ENCODE measurements at places on chromosomes 7 and 10.

DNA sequence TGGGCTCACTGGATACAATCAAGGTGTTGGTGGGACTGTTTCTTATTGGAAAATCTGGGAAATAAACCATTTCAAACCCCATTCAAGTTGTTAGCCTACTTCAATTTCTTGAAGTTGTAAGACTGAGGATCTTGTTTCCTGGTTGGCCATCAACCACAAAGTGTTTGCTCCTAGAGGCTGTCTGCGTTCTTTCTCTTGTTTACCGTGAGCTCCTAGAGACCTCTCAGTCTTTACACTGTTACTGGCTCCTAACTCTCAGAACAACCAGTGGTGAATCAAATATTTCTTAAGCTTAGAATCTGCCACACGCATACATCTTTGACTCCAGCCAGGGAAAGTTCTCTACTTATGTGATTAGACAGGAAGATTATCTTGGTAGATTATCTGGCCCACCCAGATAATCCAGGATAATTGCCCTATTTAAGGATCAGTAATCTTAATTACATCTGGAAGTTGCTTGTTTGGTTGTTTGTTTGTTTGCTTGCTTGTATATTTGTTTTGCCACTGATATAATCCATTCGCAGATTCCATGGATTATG lies 798.7 kb downstream of the IPMK start:
- no peak for DNase-seq

DNA sequence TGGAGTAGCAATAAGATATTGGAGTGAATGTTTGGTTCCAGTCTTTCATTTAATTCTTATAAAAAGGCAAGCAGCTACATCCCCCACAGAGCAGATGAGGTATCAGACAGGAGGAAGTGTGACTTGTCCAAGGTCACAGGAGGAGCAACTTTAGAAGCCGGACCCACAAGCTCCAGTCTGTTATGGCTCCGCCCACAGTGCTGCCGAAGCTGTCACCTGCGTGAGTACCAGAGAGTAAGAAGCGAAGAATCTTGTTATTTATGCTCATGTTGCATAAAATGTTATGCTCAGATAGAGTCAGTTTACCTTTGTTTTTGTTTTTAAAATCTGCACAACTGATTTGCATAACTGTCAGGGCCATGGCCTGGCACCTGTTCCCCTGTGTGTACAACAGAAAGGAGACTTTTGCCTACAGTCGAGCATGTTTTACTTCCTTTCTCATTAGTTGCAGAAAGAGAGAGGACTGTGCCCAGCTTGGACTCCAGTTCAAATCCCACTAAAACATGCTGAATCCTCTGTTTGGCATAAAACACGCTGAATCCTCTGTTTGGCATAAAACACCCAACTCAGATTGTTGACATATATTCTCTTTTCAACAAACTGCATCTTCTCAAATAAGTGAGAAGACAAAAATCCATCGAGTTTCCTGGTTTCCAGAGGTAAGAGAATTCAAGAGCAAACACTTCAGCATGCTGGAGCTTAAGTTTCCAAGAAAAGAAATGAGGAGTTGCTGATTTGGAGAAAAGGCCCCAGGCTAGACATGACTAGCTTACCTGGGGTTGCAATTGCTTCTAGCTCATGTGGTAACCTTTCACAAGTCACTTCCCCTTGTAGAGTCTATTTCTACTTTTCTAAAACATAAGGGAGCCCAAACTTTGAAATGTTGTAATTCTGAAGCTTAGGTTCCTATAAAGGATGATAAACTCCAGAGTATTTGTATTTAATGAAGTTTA lies 409.8 kb upstream of the ZMIZ1 start:
- DNase-seq: no peak

GRCh38 chr10:89215511-89215910 lies 8.4 kb upstream of the CH25H start:
- DNase-seq: no peak

DNA sequence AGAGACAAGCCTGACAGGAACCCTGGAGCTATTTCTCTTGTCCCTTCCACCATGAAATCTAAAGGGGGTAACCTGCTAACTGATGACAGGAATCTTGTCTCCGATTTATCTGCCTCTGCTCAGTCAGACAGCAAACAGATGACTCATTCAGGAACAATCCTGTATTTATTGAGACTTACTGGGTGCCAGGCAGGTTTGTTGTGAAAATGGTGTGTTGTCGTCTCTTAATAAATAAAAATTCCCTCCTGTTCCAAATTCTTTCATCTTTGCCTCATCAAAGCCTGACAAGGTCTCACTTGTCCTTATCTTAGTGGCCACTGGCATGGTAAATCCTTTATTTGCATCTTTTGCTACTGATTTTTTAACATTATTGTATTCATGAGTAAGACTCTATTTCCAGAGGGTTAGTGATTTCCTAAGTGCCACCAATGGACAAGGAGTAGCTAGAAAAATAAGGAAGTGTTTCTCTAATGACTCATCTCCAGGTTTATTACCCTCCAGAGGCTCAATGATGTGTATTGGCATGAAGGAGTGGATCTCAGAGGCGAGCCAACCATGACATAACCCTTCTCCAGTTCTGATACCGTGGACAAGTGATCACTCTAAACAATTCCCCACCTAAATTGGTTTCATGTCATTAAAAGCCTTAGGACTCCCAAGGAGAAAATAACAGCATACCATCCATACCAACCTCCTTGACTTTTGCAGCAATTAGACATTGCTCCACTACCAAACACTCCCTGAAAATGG lies 724.0 kb downstream of the GRID1 start:
- peak; percentile 18 for DNase-seq

GRCh38 chr7:142776206-142776844 lies 5.6 kb downstream of the PRSS2 start:
- peak; percentile 51 for DNase-seq

DNA sequence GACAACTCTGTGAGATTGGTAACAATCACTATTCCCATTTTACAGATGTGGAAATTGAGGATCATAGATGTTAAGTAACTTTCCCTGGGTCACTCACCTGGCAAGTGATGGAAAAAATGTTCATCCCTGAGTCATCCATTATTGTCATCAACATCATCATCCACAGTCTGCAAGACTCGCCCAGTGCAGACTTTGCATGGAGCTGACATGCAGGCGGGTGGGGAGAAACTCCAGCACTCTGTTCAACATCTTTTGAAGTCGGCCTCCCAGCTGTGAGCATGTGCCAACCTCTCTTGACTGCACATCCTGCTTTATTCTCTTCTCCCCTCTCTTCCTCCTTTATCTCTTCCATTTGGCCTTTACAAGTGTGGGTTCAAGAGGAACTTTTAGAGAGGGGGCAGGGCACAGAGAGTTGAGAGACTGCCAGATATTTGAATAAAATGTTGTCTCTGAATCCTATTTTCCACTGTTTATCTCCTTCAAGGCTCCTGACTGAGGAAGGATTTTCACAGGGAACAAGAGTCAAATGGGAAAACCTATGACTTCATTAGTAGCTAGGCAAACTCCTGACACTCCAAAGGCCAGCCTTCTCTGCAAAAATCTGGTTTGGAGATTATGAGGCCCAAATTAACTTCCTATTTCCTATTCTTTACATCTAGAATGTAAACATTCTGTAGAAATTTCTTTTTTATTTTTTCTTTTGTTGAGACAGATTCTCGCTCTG lies 283.7 kb upstream of the PODXL start:
- DNase-seq: no peak

GRCh38 chr7:5012985-5013384 lies 32.7 kb upstream of the RBAK start:
- no peak for DNase-seq

GRCh38 chr10:120999868-121000267 lies 148.7 kb downstream of the WDR11 start:
- DNase-seq: no peak

- no peak for DNase-seq
Observed at GRCh38 chr10:86944031-86944419, 13.4 kb downstream of the MMRN2 start.

- DNase-seq: no peak
Observed at GRCh38 chr10:63173468-63174232, 40.5 kb downstream of the NRBF2 start.

GRCh38 chr10:46547541-46548497 lies 8.6 kb downstream of the GPRIN2 start:
- DNase-seq: no peak

DNA sequence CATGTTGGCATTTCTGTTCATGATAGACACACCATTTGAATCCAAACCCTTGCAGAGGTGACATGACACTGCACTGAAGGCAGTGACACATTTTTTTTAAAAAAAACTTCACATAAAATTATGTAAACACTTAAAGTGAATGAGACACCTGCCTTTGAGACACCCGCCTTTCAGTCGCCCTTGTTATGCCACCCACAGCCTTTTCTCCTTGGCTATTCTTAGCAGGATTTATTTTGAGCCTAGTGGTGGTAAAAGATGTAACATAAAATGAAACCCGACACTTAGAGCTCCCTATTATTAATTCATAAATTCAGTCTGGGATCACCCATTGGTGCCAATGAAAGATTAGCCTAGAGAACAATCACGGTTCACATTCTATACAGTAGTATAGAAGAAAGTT lies 161.3 kb downstream of the DYNC1I1 start:
- DNase-seq: no peak

GRCh38 chr10:130805635-130806030 lies 505.9 kb downstream of the TCERG1L start:
- DNase-seq: no peak

GRCh38 chr10:85177767-85178166 lies 849.4 kb downstream of the CCSER2 start:
- no peak for DNase-seq

GRCh38 chr7:133253519-133253875 lies 619 bp downstream of the EXOC4 start:
- no peak for DNase-seq

DNA sequence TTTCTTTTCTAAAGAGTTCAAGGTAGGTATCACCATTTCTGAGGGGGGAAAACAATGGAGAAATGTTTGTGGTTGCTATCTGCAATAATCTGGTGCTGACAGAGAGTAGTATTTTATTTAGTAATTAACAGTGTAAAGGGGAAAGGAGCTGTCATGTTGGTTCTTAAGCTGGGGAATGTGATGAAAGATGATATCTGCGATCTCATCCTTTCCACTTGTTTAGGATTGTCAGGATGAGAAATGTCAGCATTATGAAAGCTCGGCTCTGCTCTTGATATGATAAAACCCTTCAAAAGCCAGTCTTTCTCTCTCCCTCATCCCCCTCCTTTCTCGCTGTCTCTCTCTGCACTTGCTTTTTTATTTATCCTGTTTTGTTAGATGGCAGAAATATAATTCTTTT lies 106.1 kb downstream of the POU6F2 start:
- no peak for DNase-seq

- no peak for DNase-seq
Observed at GRCh38 chr7:46163246-46163645, 242.2 kb upstream of the IGFBP3 start.

DNA sequence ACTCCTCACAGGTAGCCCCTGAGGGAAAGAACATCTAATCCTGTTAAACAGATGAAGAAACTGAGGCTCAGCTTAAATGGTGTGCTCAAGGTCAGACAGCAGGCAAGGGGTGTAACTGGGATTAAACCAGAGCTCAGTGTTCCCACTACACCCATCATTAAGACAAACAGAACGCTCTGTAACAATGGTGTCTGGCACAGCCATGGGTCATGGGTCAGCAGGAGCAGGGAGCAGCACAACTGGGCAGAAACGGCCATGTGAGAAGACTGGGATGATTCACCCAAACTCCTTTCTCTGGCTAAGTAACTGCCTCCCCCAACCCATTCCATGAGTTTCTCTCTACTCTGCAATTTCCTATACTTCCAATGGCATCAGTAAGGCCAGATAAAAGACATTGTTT lies 85.5 kb upstream of the PDE1C start:
- no peak for DNase-seq

DNA sequence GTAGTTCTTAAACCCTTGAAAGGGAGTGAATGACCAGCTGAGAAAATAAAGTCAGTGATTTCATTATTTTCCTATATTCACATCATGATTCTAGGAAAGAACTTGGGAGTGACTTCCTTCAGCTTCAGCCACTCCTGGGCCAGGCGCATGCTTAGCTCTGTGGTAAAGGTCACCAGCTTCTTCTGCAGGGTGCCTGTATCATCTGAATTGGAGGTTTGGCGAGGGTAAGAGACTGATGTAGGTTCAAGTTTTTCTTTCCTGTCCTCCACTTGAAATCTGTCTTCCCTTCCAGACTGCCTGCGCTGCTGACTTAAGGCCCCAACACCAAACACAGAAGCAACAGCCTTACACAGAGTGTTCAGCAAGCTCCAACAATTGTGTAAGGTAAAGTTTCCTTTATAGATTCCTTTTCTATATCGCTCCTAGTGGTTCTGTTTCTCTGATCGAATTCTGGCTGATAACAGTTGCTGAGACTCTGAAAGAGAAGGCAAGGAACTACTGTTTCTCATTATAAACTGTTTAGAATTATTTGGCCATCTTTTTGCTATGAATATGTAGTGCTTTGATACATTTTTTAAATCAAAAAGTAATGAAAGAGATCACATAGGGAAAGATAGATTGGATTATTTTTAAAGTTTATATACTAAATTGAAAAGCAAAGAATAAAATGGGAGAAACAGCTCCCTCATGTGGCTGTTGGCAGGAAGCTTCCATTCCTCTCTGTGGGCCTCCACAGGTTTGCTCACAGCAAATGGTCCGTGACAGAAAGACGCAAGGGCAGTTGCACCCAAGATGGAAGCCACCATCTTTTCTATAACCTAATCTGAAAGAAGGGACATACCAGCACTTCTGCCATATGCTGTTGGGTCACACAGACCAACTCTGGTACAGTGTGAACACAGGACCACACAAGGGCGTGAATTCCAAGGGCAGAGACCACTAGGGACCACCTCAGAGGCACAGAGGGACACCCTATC lies 14.0 kb downstream of the GATAD1 start:
- no peak for DNase-seq

GRCh38 chr7:46619723-46620310 lies 698.7 kb upstream of the IGFBP3 start:
- no peak for DNase-seq

GRCh38 chr7:30201161-30201666 lies 66.4 kb downstream of the MTURN start:
- no peak for DNase-seq

GRCh38 chr7:114417290-114417689 lies 2.7 kb downstream of the FOXP2 start:
- no peak for DNase-seq

DNA sequence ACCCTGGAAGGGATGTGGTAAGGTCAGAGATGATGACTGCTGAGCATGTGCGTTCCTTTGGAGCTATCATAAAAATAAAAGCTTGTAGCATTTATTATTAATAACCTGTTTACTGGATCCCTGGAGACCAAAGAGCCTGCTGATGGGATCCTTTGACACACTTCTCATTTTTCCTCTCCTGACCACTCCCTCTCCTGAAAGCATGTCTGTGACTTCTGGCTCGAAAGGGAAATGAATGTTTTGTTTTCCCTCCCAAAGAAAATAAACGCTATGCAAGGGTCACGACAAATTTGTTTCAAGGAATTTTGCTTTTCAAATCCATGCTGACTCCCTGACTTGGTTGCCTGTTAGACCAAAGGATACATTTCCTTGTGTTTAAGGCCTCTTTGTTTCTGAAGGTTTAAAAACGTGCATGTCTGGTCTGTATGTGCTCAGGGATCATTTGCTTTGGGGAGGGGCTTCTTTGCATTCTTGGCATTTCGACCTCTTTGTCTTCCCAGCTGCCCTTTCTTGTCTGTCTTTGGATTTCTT lies 185.1 kb upstream of the AGK start:
- DNase-seq: no peak

Data from glomerular endothelial cell (primary cell).